ENCODE measurements at places on chromosomes 4 and X.

GRCh38 chr4:151822331-151822730, 61.5 kb upstream of the GATB start:
- no peak for DNase-seq

DNA sequence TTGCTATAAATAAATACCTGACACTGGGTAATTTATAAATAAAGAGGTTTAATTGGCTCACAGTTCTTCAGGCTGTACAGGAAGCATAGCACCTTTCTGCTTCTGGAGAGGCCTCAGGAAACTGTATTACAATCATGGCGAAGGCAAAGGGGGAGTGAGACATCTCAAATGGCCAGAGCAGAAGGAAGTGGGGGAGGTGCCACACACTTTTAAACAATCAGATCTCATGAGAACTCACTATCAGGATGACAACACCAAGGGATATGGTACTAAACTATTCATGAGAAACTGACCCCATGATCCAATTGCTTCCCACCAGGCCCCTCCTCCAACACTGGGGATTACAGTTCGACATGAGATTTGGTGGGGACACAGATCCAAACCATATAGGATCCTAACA, 11.7 kb upstream of the TCEAL9 start:
- no peak for DNase-seq

DNA sequence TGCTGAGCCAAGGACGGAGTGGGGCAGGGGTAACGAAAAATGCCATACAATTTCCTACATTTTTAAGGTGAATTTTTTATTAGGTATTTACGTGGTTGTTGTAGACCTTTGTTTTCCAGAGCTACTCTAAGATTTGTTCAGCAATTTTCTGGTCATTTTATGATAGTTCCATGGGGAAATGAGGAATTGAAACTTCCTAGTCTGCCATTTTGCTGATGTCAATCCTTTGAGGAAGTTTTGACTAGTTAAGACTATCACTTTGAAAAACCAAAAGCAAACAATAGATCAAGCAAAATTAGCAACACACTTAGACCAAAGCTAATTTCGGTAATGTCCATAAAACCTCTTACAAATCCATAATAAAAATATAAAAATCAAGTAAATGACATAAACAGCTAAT, 7.0 kb upstream of the TLR3 start:
- DNase-seq: no peak

DNA sequence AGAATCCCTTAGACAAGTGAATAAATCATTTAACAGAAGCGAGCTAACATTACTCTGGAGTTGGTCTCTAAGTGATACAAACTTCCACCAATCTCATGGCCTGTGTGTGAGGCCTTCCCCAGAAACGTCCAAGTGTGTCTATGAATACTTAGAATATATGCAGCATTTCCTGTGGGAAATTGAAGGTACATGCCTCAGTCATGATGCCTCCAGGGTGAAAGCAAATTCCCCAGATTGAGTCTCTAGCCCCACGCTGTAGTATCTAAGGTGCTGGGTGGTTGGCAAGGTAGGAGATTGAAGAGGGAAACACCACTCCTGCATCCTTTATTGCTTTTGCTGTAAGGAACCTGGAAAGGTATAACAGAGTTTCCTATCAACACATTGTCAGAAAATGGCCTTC, 113.8 kb downstream of the IL13RA2 start:
- no peak for DNase-seq

- no peak for DNase-seq
Measured at GRCh38 chrX:16462912-16463311, 187.0 kb upstream of the S100G start.

DNA sequence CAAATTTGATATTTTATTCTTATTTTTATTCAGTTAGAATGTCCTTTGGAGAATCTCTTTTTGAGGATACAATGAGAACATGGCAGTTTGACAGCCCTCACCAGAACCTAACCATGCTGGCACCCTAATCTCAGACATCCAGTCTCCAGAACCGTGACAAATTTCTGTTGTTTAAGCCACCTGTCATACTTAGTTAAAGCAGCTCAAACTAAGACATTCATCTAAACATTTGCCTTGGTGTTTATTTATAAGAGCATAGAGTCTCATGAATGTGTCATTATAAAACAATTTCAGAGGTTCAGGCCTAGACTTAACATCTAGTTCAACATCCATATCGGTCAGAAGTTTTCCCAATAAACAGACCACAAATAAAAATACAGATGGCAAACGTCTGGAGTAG, 125.1 kb upstream of the FUNDC1 start:
- no peak for DNase-seq

DNA sequence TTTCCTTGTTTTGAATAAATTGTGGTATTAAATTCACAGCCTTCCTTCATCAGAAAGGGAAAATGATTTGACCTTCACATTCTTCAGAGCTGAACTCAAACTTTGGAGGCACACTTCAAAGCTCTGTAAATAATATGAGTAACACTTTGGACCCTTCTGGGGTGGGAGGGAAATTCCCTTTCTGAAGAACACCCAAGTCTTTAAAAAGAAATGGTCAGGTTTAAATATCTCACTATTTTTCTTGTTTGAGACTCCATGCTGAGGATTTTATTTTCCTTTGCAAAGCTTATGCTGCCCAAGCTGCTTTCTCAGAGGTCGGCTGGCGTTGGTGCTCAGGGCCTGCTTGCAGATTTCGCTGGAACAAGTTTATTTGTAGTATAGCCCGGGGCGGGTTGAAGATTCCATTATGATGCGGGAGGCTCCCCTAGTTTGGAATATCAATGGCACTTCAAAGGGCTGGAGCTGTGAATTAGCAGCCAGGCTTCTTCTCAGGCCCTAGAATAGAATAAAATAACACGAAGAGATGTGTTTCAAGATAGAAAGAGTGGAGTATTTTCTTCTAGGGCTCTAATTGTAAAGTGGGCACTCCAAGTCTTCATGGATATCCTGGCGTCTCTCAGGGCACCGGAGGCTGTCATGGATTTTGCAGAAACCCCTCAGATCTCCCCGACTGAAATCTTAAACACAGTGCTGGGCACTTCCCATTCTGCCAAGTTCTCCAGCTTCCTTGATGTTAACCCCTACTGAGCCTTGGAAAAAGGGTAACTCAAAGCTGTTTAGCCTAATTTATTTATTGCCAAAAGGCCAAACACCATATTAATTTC, 315.6 kb downstream of the GPAT3 start:
- DNase-seq: no peak

GRCh38 chr4:28001698-28002097, 1141.1 kb downstream of the STIM2 start:
- no peak for DNase-seq
